Stimulated activated CD8-positive, alpha-beta memory T cell treated with anti-CD3 and anti-CD28 coated beads, Interleukin-4, amount 100 ng/mL, for 4 hours (primary cell): ENCODE measurements at places on chromosomes 7 and 10.

GRCh38 chr7:129975309-129975708 lies 22.5 kb upstream of the UBE2H start:
- no peak for DNase-seq

DNA sequence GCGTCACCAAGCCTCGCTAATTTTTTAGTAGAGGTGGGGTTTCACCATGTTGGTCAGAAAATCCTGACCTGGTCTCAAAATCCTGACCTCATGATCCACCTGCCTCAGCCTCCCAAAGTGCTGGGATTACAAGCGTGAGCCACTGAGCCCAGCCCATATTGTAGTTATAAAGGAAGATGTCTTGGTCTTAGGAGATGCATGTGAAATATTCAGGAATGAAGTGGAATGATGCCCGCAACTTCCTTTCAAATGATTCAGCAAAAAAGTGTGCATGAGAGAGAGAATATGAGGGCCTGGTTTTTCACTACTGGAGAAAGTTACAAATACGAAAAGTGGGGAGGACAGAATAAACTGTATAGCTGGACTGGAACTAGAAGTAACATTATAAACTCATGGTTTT lies 15.9 kb downstream of the TMEM209 start:
- DNase-seq, result no peak

GRCh38 chr10:92697663-92698511 lies 8.1 kb downstream of the HHEX start:
- DNase-seq, result no peak

DNA sequence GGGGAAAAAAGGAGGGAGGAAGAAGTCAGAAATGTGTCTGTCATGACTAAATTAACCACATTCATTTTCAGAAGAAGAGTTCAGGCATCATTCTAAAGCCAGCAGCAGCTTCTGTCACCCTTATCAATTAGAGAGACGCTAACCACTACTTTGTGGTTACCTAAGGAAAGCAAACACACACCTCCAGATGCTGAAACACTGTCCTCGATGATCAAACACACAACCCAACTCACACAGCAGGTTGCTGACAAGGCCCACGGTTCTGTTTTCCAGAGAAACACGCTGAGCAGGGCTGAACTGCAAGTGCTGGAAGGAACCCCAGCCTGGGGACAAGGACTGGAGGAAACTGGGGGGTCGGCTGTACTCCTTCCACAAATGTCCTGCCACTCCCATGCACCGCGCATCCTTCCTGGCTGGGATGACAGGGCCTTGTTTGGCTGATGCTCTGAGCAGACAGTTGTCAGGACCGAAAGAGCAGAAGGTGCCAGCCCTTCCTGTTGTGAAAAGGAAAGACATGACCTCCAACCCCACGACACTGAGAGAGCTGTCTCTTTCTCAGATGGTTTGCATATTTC lies 36.6 kb downstream of the PRKCQ start:
- no peak for DNase-seq

GRCh38 chr10:76113952-76114351 lies 682.5 kb downstream of the LRMDA start:
- no peak for DNase-seq

DNA sequence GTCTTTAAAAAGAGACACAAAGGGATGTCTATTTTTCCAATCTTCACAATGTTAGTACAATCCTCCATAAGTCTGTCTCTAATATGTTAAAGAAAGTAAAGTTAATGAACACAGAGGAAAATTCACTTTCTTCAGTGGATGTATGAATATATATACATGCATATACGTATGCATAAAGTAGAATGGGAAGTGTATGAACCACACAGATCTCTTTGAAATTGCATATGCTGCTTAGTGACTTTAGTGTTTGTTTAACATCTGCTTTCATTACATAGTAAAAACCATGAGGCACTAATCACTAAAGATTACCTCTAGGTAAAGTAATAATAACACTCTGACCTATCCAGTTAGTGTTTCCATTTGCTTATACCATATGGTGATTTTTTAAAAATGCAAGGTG lies 451.2 kb downstream of the SEMA3D start:
- no peak for DNase-seq

DNA sequence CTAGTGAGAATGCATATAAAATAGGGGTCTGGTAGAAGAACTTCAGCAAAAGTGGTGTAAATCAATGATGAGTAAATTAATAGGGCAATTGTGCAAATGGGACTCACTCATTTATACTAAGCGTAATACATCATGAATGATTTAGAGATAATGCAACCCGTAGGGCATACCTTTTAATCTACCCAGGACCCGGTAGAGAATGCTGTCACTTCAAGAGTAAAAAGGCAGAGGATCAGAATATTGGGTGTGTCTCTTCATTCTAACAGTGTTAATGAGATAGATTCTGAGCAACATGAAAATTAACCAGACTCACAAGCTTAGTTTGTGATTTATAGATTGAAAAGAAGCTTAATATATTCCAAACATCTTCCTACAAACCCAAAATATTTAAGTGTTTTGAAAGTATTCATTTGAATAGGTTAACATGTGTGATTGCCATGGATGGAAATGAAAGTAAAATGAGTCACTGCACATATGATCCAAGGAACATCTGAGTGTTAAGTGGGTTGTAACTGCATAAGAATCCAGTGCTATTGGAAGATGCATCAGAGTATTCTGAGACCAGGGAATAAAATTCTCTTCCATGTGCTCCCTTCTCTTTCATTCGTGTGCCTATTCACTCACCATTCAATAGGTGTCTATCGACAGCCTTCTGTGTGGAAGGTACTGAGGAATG lies 690.6 kb downstream of the AUTS2 start:
- no peak for DNase-seq

DNA sequence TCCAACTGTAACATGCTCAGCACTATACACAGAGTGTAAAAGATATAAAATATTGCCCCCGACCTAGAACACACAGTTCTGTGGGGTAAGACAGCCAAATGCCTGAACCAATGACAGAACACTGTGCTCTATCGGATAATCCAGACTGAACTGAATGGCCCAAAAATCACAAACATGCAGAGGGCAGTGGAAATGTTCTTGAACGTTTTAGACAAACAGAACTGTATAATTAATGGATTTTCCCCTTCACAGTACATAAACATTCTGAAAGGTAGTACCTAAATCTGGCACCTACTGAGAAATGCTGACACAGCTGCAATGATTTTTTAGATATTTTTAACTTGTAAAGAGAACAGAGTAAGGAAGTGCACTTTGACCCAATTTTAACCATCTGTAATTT lies 33.4 kb downstream of the PARD3 start:
- no peak for DNase-seq

- no peak for DNase-seq
Measured at GRCh38 chr7:120793213-120793936, 64.6 kb downstream of the TSPAN12 start.

DNA sequence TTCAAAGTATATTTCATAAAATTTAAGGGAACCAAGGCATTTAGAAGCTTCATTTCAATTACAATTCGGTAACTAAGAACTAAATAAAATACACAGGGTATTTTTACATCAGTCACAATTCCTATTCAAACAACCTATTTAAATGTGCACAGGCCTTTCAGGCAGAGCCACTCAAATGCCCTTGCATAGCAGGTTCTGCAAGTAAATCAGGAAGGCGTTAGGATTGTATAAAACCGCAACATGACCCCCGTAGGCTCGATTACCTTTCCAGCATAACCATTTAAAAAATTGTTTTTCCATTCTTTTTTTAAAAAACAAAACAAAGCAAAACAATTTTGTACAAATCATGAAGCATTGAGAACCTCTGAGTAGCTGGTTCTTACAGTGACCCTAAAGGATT lies 289.9 kb upstream of the SP8 start:
- no peak for DNase-seq

- DNase-seq, result no peak
Measured at GRCh38 chr7:33754933-33755928, 150.1 kb upstream of the BMPER start.

DNA sequence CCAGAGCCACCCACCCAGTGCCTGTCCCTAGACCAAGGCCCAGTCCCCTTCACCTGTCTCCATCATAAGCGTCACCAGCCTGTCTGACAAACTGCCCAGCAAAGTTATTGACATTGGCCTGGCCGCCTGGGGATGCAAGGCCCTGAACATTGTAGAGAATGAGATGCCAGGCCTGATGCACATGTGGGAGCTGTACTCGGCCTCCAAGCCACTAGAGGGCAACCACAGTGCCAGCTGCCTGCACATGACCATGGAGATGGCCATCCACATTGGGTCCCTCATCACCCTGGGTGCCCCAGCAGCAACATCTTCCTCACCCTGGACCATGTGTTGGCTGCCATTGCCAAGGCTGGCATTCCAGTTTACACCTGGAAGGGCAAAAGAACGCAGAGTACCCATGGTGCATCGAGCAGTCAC lies 63.7 kb upstream of the ANTXRL start:
- DNase-seq, result no peak

DNA sequence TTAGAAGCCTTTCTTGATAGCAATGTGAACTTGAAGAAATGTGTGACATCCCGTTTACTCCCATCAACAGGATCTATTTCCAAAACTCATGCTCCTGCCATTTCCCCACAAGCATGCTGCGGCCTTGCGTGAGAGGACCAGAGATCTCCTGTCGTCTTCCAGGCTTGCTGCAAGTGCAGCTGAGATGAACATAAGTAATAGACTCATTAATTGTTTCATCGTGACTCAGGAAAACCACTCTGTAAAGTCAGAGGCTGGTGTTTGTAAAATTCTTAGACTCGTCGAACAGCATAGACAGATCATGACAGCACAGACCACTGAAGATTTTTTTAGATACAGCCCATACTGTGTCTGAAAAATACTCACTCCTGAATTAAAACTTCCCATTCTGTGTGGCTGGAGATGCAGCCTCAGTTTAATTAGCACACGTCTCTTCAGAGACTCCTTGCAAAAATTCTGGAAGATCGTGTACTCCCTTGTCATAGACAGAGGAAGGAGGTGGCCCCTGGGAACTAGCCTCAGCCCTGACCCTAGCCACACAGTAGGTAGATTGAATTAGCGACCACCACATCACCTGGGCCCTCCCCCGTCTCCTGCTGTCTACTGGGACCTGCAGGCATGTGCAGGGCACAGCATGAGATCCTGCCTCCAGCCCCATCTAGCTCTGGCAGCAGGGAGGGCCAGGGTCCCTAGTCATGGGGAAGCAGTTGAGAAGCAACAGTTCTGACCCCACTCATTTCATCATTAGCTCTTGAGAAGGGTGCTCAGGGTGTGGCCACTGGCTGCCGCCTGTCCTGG lies 226.0 kb downstream of the CELF2 start:
- DNase-seq, result no peak

DNA sequence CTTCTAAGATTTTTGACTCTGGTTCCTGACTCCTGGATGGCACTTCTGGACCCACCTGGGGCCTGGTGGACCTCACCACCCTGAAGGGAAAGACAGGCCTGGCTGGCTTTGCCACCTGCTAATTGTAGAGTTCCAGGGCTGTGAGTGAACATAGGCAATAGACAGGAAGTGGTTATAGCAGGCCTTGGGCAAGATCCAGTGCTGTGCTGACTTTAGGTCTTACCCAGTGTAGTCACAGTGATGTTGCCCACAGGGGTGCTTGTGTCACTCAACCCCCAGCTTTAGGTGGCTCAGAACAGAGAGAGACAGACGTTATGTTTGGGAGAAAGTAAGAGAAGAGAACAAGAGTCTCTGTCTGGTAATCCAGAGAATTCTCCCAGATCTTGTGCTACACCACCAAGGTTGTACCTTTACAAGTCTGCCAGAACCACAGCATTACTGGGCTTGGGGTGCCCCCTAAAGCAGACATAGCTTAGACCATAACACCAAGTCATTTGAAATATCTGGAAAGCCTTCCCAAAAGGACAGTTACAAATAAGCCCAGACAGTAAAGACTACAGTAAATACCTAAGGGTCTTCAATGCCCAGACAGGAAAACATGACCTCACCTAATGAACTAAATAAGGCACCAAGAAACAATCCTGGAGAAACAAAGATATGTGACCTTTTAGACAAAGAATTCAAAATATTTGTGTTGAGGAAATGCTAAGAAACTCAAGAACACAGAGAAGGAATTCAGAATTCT lies 303.4 kb downstream of the PCLO start:
- no peak for DNase-seq

GRCh38 chr7:116713918-116714317 lies 41.9 kb downstream of the MET start:
- no peak for DNase-seq

DNA sequence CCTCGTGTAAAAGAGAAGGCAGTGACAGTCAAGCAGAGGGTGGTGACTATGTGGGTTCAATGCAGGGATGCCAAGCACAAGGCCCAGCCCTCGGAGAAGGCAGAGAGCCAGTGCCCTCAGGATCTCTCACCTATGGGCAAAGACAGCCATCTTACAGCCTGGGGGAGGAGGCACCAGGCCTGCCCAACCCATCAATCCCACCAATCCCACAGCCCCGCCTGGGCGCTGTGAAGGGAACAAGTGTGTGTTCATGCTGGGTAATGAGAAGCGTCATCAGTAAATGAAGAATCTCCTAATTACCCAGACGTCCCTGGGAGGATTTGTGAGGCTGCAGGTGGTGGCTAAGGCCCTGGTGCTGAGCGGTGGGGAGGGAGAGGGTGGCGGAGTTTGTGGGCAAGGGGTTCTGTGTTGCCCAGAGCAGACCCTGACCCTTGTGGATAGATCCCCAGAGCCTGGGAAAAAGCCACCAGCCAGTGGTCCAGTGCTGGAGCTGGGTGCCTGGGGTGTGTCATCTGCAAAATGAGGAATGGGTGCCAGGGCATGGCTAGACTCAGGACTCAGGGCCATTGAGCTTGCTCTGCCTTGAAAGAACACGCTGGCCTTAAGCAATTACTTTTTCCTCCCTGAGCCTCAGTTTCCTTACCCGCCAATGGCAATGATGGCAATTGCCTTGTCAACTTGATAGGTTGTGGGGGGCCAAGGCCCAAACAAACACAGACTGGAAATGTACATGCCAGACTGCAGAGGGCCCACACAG lies 128.1 kb upstream of the UNC5B start:
- no peak for DNase-seq

DNA sequence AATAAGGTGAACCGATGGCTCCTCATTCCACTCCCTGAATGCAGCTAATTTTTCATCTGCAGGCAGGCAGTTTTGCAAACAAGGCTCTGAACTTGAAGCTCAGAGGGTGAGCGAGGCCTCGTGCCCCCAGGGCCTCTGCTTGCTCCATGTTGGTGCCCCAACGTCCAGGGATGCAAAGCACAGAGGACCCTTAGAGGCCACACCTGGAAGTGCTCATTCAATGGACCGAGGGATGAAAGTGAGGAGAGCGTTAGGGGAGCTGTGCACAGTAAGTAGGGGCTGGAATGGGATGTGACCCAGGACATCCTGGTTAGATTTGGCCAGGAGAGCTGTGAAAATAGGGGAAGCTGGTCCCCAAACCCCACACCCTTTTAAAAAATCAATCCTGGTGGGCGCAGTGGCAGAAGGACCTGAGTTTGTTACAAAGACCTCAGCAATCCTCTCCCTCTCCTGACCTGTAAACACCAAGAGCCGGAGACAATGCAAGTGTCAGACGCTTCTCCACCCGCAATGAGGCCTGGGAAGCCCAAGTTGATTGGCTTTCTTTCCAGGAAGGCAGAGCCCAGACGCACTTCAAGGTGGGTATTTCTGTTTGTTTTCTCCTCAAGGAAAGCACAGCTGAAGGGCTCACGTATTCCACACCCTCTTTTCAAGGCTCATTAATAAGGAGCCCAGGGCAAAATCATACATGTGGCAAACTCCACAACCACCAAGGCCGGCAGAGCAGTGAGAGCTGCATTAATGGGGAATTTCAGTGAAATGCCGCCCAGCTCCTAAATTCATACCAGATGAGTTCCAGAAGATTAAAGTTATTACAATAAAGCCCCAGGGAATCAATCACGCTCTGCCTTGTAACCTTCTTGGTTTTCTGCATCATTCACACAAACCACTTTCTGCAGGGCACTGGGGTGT lies 14.1 kb upstream of the CXCL12 start:
- no peak for DNase-seq

- DNase-seq, result no peak
Measured at GRCh38 chr7:39069031-39069430, 91.3 kb downstream of the POU6F2 start.
